ENCODE measurements at places on chromosomes 16 and 17. TPM values are rescaled to one million over a fixed set of nuclear protein-coding genes. Genes with fewer than 3 reads are reported as not detected.
A peak's percentile ranks its signal among the peaks of the same experiment; 100 is the strongest.

DNA sequence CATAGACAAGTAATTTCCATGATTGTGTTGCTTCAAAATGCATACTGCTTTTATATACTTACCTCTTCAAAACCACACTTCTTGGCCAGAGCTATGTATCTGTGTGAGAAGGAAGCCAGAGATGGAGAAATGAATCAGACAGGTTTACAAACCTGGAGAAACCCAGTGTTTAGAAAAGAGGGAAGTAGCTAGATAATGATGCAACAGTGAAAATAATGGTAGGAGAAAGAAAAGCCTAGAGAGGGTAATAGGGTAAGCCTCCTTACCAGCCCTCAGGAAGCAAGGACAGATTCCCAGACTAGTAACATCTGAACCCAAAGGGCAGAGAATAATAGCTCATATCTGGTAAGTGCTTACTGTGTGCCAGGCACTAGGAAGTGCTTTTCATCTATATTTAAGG is 250.3 kb upstream of the CDH11 start:
- no peaks in the 10 kb centered on the region for H3K27me3 ChIP-seq
- no peak for DNase-seq
- peaks cover 3% of the 10 kb centered on the region for H3K4me1 ChIP-seq
- H3K36me3 ChIP-seq: no peaks in the 10 kb centered on the region

DNA sequence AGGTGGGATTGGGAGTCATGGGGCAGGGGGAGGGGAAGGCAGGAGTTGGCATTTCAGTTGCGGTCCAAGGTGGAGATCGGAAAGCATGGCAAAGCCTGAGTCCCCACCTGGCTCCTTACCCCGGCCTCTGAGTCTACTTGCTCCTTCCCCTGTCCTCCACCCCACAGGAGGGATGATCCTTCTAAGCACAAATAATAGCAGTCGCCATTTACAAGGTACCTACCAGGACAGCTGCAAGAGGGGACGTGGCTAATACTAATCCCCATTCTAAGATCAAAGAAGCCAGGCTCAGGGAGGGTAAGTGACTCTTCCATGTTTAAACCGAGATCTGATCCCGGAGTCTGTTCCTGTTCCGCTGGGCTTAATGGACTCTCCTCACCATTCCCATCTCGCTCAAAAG is 396.3 kb downstream of the SLC39A11 start:
- H3K36me3 ChIP-seq: no peaks in the 10 kb centered on the region
- no peaks in the 10 kb centered on the region for H3K27me3 ChIP-seq
- H3K4me3 ChIP-seq: no peak overlapping the region
- DNase-seq: no peak

GRCh38 chr16:27367461-27368357 is 34.3 kb upstream of the IL21R start:
- H3K4me1 ChIP-seq: no peaks in the 10 kb centered on the region
- no peak overlapping the region for H3K27ac ChIP-seq
- peak; percentile 90 for DNase-seq
- no peaks in the 10 kb centered on the region for H3K27me3 ChIP-seq
- no peak overlapping the region for H3K4me3 ChIP-seq

- no peaks in the 10 kb centered on the region for H3K4me1 ChIP-seq
- no peak overlapping the region for H3K27ac ChIP-seq
- no peaks in the 10 kb centered on the region for H3K27me3 ChIP-seq
- no peak overlapping the region for H3K4me3 ChIP-seq
Measured at GRCh38 chr16:27529962-27530361, 19.8 kb downstream of the GTF3C1 start.

DNA sequence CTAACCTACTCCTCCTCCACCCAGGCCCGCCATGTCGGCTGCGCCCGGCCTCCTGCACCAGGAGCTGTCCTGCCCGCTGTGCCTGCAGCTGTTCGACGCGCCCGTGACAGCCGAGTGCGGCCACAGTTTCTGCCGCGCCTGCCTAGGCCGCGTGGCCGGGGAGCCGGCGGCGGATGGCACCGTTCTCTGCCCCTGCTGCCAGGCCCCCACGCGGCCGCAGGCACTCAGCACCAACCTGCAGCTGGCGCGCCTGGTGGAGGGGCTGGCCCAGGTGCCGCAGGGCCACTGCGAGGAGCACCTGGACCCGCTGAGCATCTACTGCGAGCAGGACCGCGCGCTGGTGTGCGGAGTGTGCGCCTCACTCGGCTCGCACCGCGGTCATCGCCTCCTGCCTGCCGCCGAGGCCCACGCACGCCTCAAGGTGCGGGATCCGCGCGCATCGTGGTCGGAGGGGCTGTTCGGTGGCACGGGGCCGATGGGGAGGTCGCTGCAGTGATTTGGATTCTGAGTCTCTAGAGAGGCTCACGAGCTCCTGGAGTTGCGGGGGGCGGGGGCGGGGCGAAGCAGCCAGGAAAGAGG is 878 bp downstream of the TRIM72 start:
- no peaks in the 10 kb centered on the region for H3K27me3 ChIP-seq
- H3K4me3 ChIP-seq: peak overlapping the region; percentile 8
- no peaks in the 10 kb centered on the region for H3K36me3 ChIP-seq
- no peaks in the 10 kb centered on the region for H3K4me1 ChIP-seq
- no peak overlapping the region for H3K27ac ChIP-seq

The MYO1C gene
- total RNA-seq: 354 TPM

The C1QTNF8 gene
- total RNA-seq: 1.4 TPM

The HID1 gene
- total RNA-seq: 32.6 TPM

DNA sequence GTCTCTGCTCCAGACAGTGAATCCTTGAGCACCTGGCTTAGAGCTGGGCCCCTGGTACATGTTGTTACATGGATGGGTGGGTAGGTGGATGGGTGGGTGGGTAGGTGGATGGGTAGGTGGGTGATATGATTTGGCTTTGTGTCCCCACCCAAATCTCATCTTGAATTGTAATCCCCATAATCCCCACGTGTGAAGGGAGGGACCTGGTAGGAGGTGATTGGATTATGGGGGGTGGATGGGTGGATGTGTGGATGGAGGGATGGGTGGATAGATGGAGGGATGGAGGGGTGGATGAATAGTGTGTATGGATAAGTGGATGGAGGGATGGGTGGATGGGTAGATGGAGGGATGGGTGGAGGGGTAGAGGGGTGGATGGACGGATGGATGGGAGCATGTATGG is 26.6 kb upstream of the NPTX1 start:
- no peaks in the 10 kb centered on the region for H3K27me3 ChIP-seq
- no peaks in the 10 kb centered on the region for H3K36me3 ChIP-seq
- H3K27ac ChIP-seq: no peak overlapping the region
- DNase-seq: no peak

The BEAN1 gene
- 1.8 TPM for total RNA-seq

The SPATA22 gene
- 1.4 TPM for total RNA-seq

The BAHCC1 gene
- total RNA-seq: 49.3 TPM

GRCh38 chr17:44826123-44826790 is 3.8 kb downstream of the GJC1 start:
- H3K4me1 ChIP-seq: no peaks in the 10 kb centered on the region
- H3K27ac ChIP-seq: no peak overlapping the region
- DNase-seq: peak; percentile 16

DNA sequence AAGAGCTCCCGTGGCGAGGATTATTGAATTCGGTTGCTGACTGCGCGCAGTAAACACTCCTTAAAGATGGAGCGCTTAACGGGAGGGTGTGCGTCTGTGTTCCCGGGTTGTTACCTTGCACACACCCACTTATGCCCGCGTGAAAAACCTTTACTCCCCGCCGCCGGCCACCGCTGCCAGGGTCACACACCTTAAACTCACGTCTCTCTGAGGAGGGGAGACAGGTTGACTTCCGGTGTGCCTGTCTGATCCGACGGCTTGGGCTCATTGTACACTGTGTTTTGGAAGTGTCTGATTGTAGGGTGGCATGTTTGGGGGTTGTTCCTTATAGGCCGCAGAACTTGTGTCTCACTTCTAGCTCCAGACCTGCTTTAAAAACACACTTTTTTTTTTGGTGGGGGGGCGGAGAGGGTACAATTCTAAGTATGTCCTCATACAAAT is 66.8 kb downstream of the KPNA2 start:
- H3K27ac ChIP-seq: no peak overlapping the region
- DNase-seq: no peak
- H3K4me3 ChIP-seq: peak overlapping the region; percentile 82
- no peaks in the 10 kb centered on the region for H3K27me3 ChIP-seq
- H3K4me1 ChIP-seq: no peaks in the 10 kb centered on the region
- H3K36me3 ChIP-seq: no peaks in the 10 kb centered on the region

- no peak for DNase-seq
- no peaks in the 10 kb centered on the region for H3K4me1 ChIP-seq
- no peak overlapping the region for H3K4me3 ChIP-seq
- H3K27me3 ChIP-seq: no peaks in the 10 kb centered on the region
- H3K27ac ChIP-seq: no peak overlapping the region
- H3K36me3 ChIP-seq: no peaks in the 10 kb centered on the region
Measured at GRCh38 chr16:77246150-77246549, 46.9 kb downstream of the SYCE1L start.

- DNase-seq: no peak
- H3K27me3 ChIP-seq: no peaks in the 10 kb centered on the region
- no peak overlapping the region for H3K27ac ChIP-seq
- no peaks in the 10 kb centered on the region for H3K36me3 ChIP-seq
- no peaks in the 10 kb centered on the region for H3K4me1 ChIP-seq
Measured at GRCh38 chr16:63283721-63284120, 1247.5 kb upstream of the CDH8 start.

DNA sequence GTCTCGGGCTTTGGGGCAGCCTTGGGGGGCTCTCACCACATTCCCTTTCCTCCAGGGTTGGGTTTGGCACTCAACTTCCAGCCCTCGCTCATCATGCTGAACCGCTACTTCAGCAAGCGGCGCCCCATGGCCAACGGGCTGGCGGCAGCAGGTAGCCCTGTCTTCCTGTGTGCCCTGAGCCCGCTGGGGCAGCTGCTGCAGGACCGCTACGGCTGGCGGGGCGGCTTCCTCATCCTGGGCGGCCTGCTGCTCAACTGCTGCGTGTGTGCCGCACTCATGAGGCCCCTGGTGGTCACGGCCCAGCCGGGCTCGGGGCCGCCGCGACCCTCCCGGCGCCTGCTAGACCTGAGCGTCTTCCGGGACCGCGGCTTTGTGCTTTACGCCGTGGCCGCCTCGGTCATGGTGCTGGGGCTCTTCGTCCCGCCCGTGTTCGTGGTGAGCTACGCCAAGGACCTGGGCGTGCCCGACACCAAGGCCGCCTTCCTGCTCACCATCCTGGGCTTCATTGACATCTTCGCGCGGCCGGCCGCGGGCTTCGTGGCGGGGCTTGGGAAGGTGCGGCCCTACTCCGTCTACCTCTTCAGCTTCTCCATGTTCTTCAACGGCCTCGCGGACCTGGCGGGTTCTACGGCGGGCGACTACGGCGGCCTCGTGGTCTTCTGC is 8.4 kb downstream of the SLC16A3 start:
- no peak overlapping the region for H3K4me3 ChIP-seq
- no peaks in the 10 kb centered on the region for H3K4me1 ChIP-seq
- no peaks in the 10 kb centered on the region for H3K27me3 ChIP-seq
- no peak for DNase-seq

DNA sequence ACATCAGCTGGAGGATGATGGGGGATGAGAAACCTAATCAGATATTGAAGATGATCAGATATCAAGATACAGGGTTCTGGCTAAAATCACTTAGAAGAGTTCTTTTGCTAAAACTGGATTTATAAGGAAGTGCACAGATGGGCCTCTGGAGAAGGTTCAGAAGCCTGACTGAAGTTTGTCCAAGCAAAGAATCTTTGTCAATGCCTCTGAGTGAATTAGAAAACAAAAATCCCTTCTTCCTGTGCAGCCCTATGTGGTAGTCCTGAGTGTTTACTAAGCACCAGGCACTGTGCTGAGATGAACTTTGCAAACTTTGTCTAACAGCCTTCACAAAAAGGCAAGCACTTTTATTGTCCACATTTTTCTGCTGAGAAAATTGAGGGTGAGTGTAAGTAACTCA is 11.4 kb upstream of the CENPV start:
- no peaks in the 10 kb centered on the region for H3K36me3 ChIP-seq
- H3K27ac ChIP-seq: no peak overlapping the region
- H3K4me3 ChIP-seq: no peak overlapping the region
- H3K27me3 ChIP-seq: no peaks in the 10 kb centered on the region

The CDH15 gene
- total RNA-seq: 0.21 TPM

GRCh38 chr16:31198207-31198882 is 4.2 kb downstream of the PYCARD start:
- no peaks in the 10 kb centered on the region for H3K27me3 ChIP-seq
- H3K27ac ChIP-seq: no peak overlapping the region
- peak; percentile 67 for DNase-seq
- no peaks in the 10 kb centered on the region for H3K36me3 ChIP-seq
- H3K4me1 ChIP-seq: no peaks in the 10 kb centered on the region
- no peak overlapping the region for H3K4me3 ChIP-seq

DNA sequence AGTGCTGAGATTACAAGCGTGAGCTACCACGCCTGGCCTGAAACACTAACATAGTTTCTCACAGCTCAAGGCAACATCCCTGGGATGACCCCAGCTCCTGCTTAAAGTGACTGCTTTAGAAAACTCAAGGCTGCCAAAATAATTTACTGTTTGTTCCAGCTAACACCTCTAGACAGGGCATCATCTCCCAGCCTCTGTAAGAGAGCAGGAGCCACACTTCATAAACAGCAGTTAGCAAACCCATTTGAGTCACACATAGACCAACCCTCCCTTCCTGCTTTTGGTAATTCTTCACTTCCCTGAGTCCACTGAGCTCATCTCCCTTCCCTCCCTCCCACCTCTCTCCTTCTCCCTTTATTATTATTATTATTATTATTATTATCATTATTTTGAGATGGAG is 201.3 kb downstream of the XYLT1 start:
- no peak overlapping the region for H3K4me3 ChIP-seq
- H3K27ac ChIP-seq: no peak overlapping the region
- no peaks in the 10 kb centered on the region for H3K36me3 ChIP-seq
- peaks cover 2% of the 10 kb centered on the region for H3K4me1 ChIP-seq

The OTOP3 gene
- not detected for total RNA-seq

The ZNF668 gene
- 10.3 TPM for total RNA-seq

The MAP2K4 gene
- 39.3 TPM for total RNA-seq

DNA sequence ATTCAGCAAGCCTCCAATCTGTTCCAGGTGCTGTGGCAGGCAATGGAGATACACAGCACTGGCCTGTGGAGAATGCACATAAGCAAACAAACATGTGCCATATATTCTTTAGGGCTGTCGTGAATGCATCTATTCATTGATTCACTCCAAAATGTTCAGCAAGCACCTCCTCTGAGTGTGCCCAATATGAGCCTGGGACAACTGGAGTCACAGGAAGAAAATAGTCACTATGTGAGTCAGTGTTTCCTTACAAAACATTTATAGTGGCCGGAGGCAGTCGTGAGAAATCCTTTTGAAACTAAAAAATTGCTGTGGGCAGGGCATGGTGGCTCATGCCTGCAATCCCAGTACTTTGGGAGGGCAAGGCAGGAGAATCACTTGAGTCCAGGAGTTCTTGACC is 310.1 kb downstream of the CA10 start:
- no peak overlapping the region for H3K27ac ChIP-seq
- DNase-seq: no peak
- no peak overlapping the region for H3K4me3 ChIP-seq
- H3K4me1 ChIP-seq: no peaks in the 10 kb centered on the region

DNA sequence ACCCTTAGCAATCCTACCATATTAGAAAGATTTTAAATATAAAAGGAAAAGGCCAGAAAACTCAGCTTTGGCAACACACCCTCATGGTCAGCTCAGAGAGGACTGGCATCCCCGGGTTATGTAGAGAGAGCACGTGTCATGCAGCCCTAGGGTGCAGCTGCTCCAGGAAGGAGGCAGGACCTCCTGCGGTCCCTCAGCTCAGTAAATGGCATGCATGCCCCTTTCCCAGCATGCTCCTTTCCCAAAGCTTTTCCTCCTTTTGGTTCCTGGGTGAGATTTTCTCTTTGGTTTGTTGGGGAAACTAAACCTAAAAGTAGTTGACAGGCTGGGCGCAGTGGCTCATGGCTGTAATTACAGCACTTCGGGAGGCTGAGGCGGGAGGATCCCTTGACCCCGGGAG is 3.9 kb downstream of the GAN start:
- no peaks in the 10 kb centered on the region for H3K4me1 ChIP-seq
- H3K4me3 ChIP-seq: no peak overlapping the region
- no peak for DNase-seq
- no peaks in the 10 kb centered on the region for H3K27me3 ChIP-seq
